GM12865 (cell line): ENCODE measurements at places on chromosomes 13 and 19.

GRCh38 chr13:47399599-47399998, 502.7 kb upstream of the HTR2A start:
- DNase-seq, result no peak

GRCh38 chr13:113028336-113029060, 59.5 kb downstream of the MCF2L start:
- no peak for DNase-seq

GRCh38 chr13:48043789-48044503, 6.4 kb downstream of the NUDT15 start:
- peak; percentile 16 for DNase-seq

DNA sequence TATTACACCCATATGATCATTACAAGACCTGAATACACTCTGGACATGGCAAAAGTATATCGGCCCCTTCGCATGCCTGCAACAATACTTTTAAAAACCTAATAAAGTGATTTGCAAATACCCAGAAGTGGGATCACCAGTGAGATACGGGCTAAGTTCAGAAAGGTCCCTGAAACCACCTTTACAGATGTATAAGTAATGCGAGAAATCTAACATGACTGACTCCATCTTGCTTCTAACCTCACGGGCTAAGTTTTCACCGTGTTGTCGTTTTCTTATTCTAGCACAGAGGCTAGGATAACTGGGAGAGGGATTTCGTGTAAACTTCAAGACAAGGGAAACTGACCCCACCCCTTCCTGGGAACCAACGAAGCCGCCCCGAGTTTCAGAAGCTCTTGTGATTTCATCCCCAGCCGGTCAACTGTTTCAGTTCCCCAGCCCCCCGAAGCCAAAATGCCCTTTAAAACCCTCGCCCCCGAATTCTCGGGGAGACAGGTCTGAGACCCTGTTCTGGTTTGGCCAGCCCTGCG, 703 bp downstream of the NEK3 start:
- DNase-seq, result peak; percentile 54

GRCh38 chr13:80262051-80262695, 78.8 kb downstream of the SPRY2 start:
- no peak for DNase-seq

GRCh38 chr13:51912091-51912490, 50.3 kb downstream of the CCDC70 start:
- DNase-seq, result no peak

GRCh38 chr13:75927183-75927669, 291.1 kb downstream of the LMO7 start:
- DNase-seq, result no peak

GRCh38 chr19:3687774-3688706, 12.2 kb downstream of the PIP5K1C start:
- peak; percentile 77 for DNase-seq

DNA sequence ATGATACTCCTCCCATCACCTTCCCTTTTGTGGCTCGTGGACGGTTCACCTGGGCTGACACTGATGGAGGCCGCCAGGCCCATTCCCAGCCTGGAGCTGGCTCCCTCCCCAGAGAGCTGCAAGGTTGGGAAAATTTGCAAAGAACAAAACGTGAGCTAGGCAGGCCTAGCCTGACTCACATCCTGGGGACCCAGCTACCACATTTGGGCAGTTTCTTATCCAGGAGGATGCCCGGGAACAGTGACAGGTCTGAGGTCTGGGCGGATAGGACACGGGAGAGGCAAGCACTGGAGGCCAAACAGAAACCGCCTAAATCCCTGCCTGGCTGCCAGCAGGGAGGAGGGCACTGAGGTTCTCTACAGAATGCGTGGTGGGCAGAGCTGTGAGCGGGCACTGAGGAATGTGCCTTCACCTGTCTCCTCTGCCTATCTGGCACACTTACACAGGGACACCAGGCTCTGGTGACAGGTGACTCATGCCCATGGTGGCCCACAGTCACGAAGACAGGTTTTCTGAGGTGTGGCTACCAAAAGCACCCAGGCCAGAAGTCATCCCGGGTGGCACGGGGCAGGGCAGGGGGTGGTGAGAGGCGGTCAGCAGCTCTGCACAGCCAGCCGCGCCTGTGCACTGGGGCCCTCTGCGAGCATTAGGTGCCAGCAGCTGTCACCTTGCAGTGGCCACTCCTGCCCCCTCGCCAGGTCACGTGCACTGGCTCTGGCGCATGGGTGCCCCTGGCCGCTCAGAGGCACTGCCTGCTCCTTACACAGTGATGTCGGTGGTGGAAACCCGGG, 23.2 kb downstream of the SH3GL1 start:
- DNase-seq, result no peak

DNA sequence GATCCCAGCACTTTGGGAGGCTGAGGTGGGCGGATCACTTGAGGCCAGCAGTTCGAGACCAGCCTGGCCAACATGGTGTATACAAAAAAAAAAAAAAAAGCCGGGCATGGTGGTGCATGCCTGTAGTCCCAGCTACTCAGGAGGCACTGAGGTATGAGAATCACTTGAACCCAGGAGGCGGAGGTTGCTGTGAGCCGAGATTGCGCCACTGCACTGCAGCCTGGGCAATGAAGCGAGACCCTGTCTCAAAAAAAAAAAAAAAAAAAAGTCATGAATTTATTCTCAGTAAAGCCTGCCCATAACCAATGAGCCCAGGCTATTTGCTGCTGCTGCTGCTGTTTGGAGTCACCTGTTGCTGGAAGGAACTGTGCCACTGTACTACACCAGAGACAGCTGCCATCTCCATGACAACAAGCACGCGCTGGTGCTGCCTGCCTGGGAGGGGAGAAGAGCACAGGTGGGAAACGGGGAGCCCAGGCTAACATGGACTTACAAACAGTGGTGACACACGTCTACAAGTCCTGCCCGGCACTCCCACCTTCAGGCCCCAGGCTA, 11.3 kb downstream of the ZFR2 start:
- DNase-seq, result peak; percentile 79

GRCh38 chr19:1169921-1170885, 3.9 kb downstream of the SBNO2 start:
- no peak for DNase-seq

DNA sequence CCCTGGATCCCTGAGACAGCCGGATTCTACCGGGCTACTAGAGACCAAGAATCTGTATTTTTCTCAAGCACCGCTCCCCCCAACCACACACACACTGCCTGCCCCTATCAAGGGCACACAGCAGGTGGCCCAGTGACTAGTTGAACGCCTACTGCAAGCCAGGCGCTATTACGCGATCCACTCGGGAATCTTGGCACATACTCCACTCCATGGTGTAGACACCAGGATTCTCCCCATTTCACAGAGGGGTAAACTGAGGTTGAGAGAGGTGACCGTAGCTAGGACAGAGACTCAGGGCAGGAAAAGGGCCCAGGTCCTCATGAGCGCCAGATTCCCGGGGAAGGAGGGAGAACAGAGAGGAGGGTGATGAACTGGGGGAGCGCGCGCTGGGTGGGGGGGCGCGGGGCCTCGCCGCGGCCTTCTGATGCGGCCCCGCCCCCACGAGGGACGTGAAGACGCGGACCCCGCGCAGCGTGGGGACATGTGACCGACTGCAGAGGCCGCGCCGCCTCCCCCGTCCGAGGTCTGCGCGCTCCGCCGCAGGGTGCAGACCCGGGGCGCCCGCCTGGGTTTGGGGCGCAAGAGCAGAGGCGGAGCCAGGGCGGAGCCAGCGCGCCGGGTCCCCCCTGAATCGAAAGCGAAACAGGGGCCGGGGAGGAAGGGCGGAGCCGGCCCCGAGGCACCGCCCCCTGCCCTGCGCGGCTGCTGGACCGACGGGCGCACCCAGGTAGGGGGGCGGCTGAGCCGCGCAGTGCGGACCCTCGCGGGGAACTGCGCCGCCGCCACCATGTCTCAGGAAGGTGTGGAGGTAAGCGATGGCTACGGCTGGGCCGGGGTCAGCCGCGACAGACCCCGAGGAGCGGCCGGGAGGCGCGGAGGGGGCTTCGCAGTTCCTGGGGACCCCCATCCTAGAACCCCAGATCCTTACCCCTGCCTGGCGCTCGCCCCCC, at the start of gene SHFL:
TSS of gene SHFL (plus strand) at position 677 of the 950 bp plus-strand sequence. CDS start at position 788, 111 bp downstream.
- peak; percentile 92 for DNase-seq

DNA sequence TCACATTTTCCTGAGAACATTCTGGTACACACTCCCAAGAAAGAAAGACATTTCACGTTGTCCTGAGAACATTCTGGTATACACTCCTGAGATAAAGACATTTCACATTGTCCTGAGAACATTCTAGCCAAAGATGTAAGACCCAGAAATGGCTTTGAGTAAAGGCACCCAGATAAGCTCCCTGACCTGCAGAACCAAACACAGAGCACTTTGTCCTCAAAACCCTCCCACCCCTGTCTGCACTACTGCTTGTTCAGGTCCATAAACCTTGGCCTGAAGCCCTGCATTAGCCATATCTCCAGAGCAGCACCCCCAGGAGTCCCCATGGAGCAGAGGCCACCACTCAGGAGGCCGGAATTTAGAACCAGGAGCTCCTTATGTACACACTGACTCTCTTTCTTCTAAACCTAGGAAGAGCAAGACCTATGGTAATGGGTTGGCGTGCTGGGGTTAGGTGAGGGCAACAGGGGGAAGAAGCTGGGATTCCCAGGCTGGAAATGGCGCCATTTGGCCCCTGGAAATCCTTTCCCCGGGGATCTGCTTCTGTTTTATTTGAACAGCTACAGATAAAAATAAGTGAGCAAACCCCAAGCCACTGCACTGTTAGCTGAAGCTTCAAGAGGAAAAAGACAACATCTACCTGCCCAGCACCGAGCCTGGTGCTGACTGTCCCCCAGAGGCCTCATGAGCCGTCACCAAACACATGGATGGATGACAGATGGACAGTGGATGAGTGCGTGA, 13.7 kb downstream of the GAS6 start:
- DNase-seq, result no peak

- DNase-seq, result no peak
Measured at GRCh38 chr13:40539576-40540327, 126.7 kb downstream of the FOXO1 start.

DNA sequence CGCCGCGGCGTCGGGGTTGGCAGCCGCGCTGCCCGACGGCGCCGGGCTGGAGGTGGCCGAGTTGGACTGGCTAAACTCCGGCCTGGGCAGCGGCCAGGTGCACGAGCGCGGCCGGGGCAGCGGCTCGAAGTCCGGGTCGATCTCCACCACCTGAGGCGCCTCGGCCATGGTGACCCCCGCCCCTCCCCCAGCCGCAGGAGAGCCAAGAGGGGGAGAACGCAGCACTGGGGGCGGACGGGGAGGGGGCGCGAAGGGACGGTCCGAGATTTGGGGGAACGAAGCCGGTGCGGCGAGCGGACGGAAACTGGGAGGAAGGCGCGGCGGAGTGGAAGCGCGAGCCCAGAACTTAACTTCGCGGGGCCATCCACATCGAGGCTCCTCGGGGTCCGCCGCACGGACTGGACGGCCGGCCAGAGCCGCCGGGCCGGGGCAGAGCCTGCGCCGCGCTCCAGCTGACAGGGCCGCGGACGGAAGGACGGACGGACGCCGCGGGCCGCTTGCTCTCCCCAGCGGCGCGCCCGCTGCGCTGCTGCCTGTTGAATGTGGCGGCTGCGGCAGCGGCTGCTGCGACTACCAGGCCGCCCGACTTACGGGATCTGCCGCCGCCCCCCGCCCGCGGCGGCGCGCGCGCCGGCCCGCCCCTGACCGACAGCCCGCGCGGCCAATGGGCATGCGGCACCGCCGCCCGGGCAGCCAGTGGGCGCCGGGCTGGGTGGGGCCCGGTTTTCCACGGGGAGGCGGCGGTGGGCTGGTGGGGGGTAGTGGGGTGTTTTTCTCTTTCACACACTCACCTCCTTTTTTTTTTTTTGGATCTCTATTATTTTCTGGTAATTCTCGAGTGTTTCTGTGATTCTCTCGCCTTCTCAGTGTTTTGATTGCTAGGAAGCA, at the start of gene FOXO1:
TSS of gene FOXO1 (minus strand) at position 597 of the 888 bp plus-strand sequence. CDS start at position 168, 429 bp downstream.
- peak; percentile 95 for DNase-seq

GRCh38 chr13:40193286-40194223, 472.9 kb downstream of the FOXO1 start:
- DNase-seq, result no peak

DNA sequence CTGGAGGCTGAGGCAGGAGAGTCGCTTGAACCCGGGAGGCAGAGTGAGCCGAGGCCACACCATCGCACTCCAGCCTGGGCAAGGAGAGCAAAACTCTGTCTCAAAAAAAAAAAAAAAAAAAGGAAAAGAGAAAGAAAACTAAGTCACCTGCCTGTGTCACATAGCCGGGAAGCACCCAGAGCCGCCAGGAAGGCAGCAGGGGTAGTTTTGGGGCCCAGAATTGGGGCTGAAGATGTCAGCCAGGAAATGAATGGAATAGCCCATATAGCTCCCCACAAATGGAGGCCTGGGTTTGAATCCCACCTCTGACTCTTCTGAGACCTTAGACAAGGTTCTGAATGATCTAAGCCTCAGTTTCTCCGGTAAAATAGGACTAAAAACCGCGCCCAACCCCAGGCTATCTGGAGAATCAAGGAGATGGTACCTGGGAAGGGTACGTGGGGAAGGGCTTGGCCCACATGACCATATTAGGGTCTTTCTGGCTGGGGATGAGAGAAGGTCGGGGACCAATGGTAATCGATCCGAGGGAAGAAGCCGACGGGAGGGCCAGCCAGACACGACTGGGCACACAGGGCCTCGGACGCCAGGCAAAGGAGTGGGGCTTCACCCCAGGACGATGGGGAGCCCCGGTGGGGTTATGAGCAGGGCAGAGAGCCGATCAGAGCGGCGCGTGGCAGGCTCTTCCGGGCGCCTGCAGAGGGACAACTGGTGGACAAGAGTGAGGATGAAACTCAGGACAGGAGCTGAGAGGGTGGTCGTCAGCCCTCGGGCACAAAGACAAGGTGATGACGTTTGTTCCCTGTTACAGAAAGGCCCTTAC, 14.4 kb downstream of the CCDC124 start:
- DNase-seq, result no peak

DNA sequence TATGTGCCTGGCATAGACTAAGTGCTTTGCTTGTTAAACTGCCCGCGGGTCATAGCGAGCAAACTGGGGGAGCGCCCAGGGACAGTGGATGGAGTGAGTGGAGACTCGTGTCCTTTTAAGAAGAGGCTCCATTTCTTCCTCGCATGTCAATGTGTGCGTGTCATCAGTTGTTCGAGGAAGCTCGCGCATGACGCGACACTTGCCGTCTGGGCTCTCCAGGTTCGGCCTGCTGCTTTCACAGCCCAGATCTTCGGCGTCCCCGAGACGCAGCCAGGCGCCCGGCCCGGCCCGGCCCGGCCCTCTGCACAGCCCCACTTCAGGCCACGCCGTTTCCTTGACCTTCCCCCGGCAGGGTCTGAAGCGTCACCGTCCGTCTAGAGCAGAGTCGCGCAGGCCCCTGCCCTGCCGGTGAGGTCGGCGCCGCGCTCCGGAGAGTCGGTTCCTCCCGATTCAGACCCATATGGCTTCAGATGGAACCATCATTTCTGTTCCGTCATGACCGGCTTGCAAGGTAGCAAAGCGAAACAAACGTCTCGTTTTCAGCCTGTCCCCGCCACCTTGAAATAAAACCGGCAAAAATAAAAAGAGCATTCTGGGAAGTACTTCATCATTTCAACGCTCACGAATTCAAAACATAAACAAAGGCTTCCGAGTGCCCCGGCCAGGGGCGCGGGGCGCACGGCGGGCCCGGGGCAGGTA, 599 bp upstream of the ARHGEF7 start:
- peak; percentile 17 for DNase-seq

- peak; percentile 68 for DNase-seq
Measured at GRCh38 chr19:18205200-18205892, 1.5 kb upstream of the RAB3A start.

GRCh38 chr13:52136763-52137162, 7.9 kb upstream of the NEK5 start:
- no peak for DNase-seq

GRCh38 chr13:112574416-112574815, 13.5 kb downstream of the TUBGCP3 start:
- DNase-seq, result no peak
